ENCODE measurements at places on chromosomes 5 and 9. TPM values are rescaled to one million over a fixed set of nuclear protein-coding genes. Genes with fewer than 3 reads are reported as not detected.

The CCDC187 gene
- total RNA-seq = not detected

The CCDC180 gene
- 1.1 TPM for total RNA-seq

The SLC46A2 gene
- total RNA-seq = not detected

The PDLIM7 gene
- 340 TPM for total RNA-seq

DNA sequence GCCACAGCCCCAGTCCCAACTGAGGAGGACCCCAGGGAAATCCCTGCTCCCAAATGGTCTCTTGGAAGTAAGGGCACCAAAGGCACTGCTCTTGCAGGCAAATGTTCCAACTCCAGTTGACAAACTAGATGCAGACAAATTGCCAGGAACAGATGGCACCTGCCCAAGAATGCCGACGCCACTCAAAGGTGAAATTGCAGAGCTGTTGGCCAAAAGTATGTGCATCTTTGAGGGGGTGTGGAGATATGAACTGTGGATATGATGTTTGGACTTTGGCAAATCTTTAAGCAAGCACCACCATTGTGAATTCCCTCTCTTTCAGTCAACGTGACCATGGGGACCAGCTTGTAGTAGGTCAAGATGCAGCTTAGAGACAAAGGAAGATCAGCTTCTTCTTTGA lies 12.0 kb upstream of the CPLX2 start:
- H3K27me3 ChIP-seq = peaks cover 39% of the 10 kb centered on the region
- no peaks in the 10 kb centered on the region for H3K4me1 ChIP-seq
- no peak overlapping the region for H3K4me3 ChIP-seq
- no peak for DNase-seq

DNA sequence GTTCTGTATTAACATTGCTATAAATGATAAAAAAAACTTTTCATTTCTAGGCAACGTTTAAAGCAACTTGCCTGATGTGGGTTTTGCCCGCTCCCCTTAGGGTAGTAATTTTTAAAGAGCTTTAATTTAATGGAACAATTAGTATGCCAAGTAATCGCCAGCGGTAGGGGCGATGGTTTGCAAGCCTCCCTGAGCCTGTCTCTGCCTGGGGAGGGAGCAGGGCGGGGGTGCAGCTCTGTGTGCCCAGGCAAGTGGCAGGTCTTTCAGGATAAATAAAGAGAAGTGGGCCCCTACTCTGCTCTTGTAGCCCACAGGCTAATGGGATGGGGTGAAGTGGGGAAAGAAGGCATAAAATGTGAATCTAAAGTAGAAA lies 13.8 kb upstream of the TGFBI start:
- H3K27ac ChIP-seq = peak overlapping the region; percentile 47
- peaks cover 4% of the 10 kb centered on the region for H3K36me3 ChIP-seq
- H3K27me3 ChIP-seq = no peaks in the 10 kb centered on the region
- H3K4me3 ChIP-seq = 0 out of 2 replicates have a peak overlapping the region, but pooled peaks have one; percentile 60

- no peak for DNase-seq
- H3K36me3 ChIP-seq = peaks cover 2% of the 10 kb centered on the region
- H3K27me3 ChIP-seq = no peaks in the 10 kb centered on the region
- H3K27ac ChIP-seq = no peak overlapping the region
- no peak overlapping the region for H3K4me3 ChIP-seq
Measured at GRCh38 chr5:117947121-117947520, 1041.2 kb downstream of the DTWD2 start.

DNA sequence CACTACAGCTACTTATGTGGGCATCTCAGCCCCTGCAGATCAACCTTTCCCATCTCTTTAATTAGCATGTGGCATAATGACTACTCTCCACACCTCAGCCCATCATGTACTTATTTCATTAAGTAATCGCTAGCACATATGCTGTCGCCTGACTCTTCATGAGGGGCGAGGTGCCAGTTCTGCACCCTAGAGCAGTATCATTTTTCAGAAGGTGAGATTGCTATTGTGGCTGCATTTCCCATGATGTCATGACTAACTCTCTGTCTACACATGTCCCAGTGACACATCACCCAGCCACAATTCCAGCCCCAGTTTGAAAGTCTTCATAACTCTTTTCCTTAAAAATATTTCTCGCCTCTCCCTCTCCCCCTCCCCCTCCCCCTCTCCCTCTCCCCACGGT lies 7.6 kb upstream of the F2RL1 start:
- peak; percentile 21 for DNase-seq
- H3K4me1 ChIP-seq = peaks cover 67% of the 10 kb centered on the region
- H3K4me3 ChIP-seq = no peak overlapping the region
- H3K27me3 ChIP-seq = peaks cover 3% of the 10 kb centered on the region

DNA sequence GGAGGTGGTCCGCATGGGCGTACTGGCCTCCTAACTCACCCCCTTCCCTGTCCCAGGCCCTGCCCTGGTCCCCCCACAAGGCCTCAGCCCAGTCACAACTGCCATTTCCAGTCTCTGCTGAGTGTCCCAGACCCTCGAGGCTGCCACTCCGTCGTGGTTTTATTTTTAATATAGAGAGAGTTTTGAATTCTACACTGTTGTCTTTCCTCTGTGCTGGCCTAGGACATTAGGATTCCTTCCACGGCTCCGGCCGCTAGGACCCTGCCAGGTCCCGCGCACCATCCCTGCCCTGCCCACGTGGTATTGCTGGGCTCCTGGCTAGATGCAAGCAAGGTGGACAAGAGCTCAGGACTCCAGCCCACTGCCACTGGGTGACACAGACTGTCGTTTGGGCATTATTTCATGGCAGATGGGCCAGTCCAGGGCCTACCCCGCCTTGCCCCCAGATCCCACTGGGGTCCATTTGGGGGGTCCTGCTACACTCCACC lies 53.3 kb downstream of the SAR1B start:
- H3K36me3 ChIP-seq = peaks cover 14% of the 10 kb centered on the region
- H3K4me1 ChIP-seq = peaks cover 18% of the 10 kb centered on the region
- no peak overlapping the region for H3K4me3 ChIP-seq
- no peak for DNase-seq
- no peak overlapping the region for H3K27ac ChIP-seq
- H3K27me3 ChIP-seq = no peaks in the 10 kb centered on the region

GRCh38 chr9:13427587-13427986 lies 148.1 kb upstream of the MPDZ start:
- DNase-seq = peak; percentile 36
- H3K4me3 ChIP-seq = no peak overlapping the region
- H3K27me3 ChIP-seq = peaks cover 10% of the 10 kb centered on the region
- no peak overlapping the region for H3K27ac ChIP-seq

DNA sequence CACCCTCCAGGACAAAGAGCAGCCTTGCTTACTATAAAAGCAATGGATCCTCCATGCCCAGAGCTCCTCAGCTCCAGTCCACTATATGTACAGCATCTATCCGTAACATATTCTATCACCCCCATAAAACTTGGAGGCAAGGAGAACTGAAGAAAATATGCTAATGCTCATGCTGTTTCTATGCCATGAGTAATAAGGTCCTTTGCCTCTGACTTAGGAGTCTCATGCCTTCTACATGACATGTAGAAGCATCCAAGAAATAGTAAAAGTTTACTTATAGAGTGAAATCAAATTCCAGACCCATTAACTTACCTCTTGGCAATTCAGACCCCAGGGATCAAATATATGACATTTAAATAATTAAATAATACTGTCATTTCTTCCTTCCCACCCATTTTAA lies 33.7 kb downstream of the SSBP2 start:
- DNase-seq = peak; percentile 46
- H3K27ac ChIP-seq = peak overlapping the region; percentile 68
- H3K27me3 ChIP-seq = no peaks in the 10 kb centered on the region

DNA sequence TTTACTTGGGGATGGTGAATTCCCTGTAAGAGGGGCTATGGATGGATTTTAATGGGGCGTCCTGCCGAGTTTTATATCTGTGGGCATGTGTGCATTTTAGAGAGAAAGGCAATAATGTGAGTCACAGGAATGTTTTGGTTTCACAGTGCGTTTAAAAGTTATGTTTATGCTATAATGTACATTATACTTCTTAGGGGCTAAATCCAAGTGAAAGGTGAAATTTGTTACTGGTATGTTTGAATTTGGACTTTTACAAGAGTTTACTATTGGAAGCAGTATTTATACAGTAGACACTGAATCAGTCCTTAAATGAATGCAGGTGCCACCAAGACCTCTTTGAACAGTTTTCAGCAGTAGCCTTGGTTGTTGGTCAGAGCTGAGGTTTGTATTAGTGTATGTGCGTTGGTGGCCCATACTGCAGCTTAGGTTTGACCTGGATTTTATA lies 5.6 kb downstream of the JMY start:
- no peak overlapping the region for H3K4me3 ChIP-seq
- no peaks in the 10 kb centered on the region for H3K36me3 ChIP-seq
- peaks cover 41% of the 10 kb centered on the region for H3K4me1 ChIP-seq

DNA sequence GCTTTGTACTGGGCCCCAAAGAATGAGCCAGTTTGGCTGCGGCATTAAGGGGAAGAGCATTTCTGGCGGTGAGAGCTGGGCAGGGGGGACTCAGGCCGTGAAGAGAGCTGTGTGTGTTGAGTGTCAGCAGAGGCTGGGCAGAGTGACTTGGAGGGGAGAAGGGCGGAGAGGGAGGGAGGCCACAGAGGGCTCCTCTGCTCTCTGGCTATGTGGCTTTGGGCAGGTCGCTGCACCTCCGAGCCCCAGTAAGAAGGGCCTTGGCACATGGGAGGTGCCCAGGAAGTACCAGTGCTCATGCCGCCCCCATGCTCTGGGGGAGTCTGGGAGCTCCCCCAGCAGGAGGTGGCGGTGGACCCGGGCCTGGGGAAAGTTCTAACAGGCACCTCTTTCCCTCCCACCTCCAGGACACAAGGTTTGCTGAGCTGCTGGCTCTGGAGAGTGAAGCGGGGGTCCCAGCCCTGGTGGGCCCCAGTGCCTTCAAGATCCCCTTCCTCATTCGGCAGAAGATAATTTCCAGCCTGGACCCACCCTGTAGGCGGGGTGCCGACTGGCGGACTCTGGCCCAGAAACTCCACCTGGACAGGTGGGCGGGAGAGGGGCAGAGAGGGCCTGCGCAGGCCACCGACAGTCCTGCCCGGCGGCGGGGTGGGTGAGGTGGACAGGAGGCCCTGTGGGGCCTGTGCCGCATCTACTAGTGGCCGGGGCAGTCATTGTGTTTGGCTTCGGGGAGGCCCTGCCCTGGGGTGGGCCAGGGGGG lies 20.1 kb downstream of the HK3 start:
- peaks cover 10% of the 10 kb centered on the region for H3K4me1 ChIP-seq
- H3K27me3 ChIP-seq = peaks cover 58% of the 10 kb centered on the region
- H3K4me3 ChIP-seq = no peak overlapping the region
- H3K36me3 ChIP-seq = no peaks in the 10 kb centered on the region
- no peak overlapping the region for H3K27ac ChIP-seq

- H3K4me1 ChIP-seq = no peaks in the 10 kb centered on the region
- peaks cover 30% of the 10 kb centered on the region for H3K27me3 ChIP-seq
- H3K36me3 ChIP-seq = no peaks in the 10 kb centered on the region
- H3K4me3 ChIP-seq = no peak overlapping the region
- H3K27ac ChIP-seq = no peak overlapping the region
Measured at GRCh38 chr5:1855596-1855995, 27.1 kb downstream of the IRX4 start.

DNA sequence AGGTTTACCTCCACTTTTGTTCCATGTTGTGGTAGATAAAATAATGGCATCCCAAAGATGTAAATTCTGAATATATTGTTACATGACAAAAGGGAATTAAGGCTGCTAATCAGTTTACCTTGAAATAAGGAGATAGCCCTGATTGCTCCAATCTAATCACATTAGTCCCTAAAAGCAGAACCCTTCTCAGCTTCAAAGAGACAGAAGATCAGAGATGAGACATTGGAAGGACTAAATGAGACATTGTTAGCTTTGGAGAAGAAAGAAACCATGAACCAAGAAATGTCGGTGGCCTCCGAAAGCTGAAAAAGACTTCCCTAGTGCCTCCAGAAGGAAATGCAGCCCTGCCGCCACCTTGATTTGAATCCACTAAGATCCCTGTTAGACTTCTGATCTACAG lies 82.8 kb upstream of the PARP8 start:
- no peak overlapping the region for H3K27ac ChIP-seq
- H3K4me3 ChIP-seq = no peak overlapping the region
- H3K36me3 ChIP-seq = no peaks in the 10 kb centered on the region
- no peaks in the 10 kb centered on the region for H3K4me1 ChIP-seq
- no peak for DNase-seq

DNA sequence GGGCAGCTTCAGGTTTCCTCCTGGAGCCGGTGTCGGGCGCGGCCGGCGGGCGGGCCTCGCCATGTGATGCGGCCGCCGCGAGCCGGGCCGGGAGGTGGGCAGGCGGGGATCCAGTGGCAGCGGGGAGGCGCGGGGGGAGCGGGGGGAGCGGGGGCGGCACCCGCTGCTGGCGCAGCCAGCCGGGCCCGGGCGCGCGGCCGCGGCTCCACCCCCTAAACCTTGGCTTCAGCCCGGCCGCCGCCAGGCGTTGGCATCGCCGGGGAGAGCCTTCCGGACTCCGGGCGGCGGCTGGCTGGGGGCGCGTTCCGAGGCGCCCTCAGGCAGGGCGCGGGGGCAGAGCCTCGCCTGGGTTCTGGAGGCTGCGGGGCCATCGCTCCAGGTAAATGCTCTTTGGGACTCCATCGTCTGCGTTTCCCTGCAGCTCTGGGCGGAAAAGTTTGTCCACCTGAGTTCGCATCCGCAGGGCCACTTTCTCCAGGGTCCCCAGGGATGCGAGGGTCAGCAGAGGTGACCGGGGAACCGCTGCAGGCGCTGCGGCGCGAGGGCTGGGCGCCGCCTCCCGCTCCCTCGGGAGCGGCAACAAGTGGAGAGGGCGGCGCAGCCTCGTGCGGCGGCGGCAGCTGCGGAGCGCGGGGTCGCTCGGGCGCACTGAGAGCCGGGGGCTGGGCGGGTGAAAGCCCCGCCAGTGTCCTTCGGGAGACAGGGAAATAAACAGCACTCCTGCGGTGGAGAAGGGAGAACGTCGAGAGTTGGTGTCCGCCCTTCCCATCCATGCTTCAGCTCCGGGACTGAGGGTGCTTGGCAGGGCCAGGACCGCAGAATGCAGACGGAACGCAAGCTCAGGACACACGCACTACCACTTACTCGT lies at the start of gene ARHGEF28:
Gene ARHGEF28 (plus strand): TSS at position 253 of the 868 bp plus-strand sequence. CDS start 58,656 bp downstream, outside the sequence.
- H3K27ac ChIP-seq = peak within 1 kb of the TSS; percentile 62
- H3K4me1 ChIP-seq = peaks cover 38% of the 10 kb centered on the region
- peaks cover 1% of the 10 kb centered on the region for H3K27me3 ChIP-seq
- no peaks in the 10 kb centered on the region for H3K36me3 ChIP-seq
- peak; percentile 29 for DNase-seq

DNA sequence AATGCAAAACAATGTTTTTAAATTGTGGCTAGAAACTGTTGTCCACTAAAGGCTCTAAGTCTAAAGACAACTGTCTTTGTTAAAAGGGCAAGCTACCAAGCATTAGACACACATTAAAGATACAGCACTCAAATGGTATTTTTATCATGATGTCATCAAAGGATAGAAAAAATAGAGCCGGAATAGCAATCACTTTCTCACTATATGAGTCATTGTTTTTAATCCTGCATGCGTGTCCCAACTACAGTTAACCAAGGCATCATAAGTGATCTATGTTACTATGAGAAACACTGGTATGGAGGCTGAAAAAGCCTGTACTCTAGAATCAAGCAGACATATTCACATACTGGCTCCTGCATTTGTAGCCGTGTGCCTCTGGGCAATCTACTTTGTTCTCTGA lies 1.9 kb upstream of the PJA2 start:
- H3K27me3 ChIP-seq = peaks cover 5% of the 10 kb centered on the region
- DNase-seq = peak; percentile 95
- peak overlapping the region; percentile 99 for H3K27ac ChIP-seq
- H3K4me3 ChIP-seq = peak overlapping the region; percentile 99
- H3K4me1 ChIP-seq = peaks cover 46% of the 10 kb centered on the region
- H3K36me3 ChIP-seq = peaks cover 25% of the 10 kb centered on the region
